ENCODE measurements at places on chromosomes 4 and X.

GRCh38 chr4:16516796-16517439 is 290.6 kb upstream of the TAPT1 start:
- H3K4me1 ChIP-seq: no peaks in the 10 kb centered on the region
- H3K27ac ChIP-seq: no peak overlapping the region
- DNase-seq: no peak

- H3K27me3 ChIP-seq: peaks cover 81% of the 10 kb centered on the region
- H3K27ac ChIP-seq: no peak overlapping the region
- DNase-seq: no peak
- no peaks in the 10 kb centered on the region for H3K4me1 ChIP-seq
- no peak overlapping the region for H3K4me3 ChIP-seq
- H3K36me3 ChIP-seq: peaks cover 7% of the 10 kb centered on the region
Measured at GRCh38 chr4:15938182-15938581, 358 bp downstream of the FGFBP1 start.

DNA sequence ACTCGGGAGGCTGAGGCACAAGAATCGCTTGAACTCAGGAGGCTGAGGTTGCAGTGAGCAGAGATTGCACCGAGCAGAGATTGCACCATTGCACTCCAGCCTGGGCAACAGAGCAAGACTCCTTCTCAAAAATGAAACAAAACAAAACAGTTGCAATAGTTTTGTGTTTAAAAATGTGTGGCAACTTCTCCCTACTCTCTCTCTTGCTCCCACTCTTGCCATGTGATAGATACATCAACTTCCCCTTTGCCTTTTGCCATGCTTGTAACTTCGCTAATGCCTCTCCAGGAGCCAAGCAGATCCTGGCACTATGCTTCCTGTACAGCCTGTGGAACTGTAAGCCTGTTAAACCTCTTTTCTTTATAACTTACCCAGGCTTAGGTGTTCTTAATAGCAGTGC is 52.5 kb upstream of the INTU start:
- no peaks in the 10 kb centered on the region for H3K4me1 ChIP-seq
- peaks cover 23% of the 10 kb centered on the region for H3K27me3 ChIP-seq
- H3K4me3 ChIP-seq: no peak overlapping the region
- H3K36me3 ChIP-seq: no peaks in the 10 kb centered on the region
- no peak for DNase-seq
- H3K27ac ChIP-seq: no peak overlapping the region

DNA sequence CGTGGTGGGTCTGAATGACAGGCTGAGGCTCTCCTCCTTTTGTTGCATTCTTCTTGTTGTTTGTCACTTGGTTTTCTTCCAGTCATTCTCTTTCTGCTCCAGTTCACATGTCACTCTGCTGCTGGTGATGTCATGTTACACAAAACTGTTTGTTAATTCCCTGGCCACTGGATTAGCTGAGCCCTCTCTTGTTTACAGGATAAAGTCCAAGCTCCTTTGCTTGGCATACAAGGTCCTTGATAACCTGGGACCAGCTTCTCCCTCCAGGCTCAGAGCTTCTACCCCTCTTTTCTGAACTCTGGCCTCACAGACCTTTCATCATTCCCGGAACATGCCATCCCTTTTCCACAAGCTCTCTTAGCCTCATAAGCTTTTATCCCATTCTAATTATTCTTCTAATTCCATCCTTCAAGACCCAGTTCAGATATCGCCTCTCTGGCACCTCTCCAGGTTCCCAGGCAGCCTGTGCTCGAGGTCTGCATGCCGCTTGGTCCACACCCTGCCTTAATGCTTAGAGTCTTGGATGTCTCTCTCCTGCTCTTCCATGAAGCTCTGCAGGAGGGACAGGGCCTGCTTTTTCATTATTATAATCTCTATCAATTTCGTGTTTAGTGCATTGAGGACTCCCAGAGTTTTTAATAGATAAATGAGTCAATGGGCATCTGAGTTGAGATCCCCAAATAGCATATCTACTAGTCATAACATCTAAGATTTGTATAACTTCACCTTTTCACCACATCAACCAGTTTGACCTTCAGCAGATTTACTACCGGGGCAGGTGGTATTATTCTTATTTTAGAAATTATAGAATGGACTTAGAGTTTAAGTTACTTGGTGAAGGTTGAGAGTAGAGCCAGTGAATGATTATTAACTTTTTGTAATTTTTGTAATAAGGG is 98.7 kb downstream of the TMEM131L start:
- peak overlapping the region; percentile 46 for H3K4me3 ChIP-seq
- H3K36me3 ChIP-seq: peaks cover 12% of the 10 kb centered on the region
- H3K4me1 ChIP-seq: peaks cover 23% of the 10 kb centered on the region
- H3K27me3 ChIP-seq: no peaks in the 10 kb centered on the region
- DNase-seq: no peak
- H3K27ac ChIP-seq: peak overlapping the region; percentile 77

- H3K4me3 ChIP-seq: peak overlapping the region; percentile 94
- peak overlapping the region; percentile 97 for H3K27ac ChIP-seq
- peaks cover 4% of the 10 kb centered on the region for H3K36me3 ChIP-seq
- no peak for DNase-seq
- H3K4me1 ChIP-seq: peaks cover 41% of the 10 kb centered on the region
- H3K27me3 ChIP-seq: no peaks in the 10 kb centered on the region
Measured at GRCh38 chrX:47217121-47217851, 1.2 kb upstream of the CDK16 start.

DNA sequence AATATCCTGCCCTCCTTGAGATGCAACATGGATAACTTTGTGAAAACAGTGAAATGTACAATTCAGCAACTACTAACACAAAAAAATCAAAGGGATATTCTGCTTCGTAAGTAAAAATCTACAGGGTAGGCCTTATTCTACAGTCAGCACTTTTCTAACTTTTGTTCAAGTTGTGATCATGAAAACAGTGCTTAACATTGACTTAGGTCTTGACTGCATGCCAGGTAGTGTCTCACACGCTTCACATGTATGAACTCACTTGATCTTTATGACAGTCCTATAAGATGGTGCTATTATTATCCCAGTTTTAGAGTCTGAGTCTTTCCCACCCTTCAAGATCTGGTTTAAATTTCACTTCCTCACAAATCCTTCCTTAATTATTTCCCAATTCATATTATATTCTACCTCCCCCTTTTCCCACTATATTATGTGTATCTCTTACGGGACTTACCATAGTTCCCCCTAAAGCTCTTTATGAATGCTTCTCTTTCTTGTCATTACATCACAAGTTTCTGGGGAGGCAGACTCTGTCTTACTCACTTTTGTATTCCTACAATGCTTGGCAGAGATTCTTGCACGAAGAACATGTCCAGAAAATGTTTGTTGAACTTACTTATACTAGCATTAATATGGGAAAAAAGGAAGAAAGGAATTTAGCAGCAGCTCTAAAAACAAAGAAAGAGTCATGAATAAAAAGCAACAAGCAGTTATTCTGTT is 179.8 kb downstream of the SCFD2 start:
- no peak for DNase-seq
- no peak overlapping the region for H3K4me3 ChIP-seq
- H3K4me1 ChIP-seq: peaks cover 2% of the 10 kb centered on the region
- H3K36me3 ChIP-seq: peaks cover 6% of the 10 kb centered on the region
- no peaks in the 10 kb centered on the region for H3K27me3 ChIP-seq
- no peak overlapping the region for H3K27ac ChIP-seq

DNA sequence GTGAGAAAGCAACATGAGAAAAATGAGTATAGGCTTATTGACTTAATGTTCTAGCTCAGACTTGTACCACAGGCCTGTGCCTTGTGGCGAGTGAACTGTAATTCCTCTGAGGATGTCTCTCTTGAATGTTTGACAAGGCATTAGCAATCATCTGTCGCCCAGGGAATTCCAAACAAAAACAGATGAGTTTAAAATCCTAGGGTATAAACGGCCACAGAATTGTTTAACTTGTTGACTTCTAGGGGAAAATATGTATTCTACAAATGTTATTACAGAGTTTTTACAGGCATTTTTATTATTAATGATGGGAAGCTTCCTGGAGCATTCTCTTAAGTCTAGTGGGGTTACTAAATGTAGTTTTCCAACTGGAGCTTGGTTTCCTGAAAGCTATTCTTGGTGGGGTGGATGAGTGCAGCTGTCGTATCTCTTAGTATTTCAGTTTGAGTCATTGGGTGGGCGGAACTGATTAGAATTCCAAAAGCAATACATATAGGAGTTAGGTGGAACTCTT is 40.6 kb downstream of the ARHGAP10 start:
- no peak overlapping the region for H3K4me3 ChIP-seq
- DNase-seq: no peak
- H3K36me3 ChIP-seq: no peaks in the 10 kb centered on the region
- peaks cover 14% of the 10 kb centered on the region for H3K4me1 ChIP-seq

DNA sequence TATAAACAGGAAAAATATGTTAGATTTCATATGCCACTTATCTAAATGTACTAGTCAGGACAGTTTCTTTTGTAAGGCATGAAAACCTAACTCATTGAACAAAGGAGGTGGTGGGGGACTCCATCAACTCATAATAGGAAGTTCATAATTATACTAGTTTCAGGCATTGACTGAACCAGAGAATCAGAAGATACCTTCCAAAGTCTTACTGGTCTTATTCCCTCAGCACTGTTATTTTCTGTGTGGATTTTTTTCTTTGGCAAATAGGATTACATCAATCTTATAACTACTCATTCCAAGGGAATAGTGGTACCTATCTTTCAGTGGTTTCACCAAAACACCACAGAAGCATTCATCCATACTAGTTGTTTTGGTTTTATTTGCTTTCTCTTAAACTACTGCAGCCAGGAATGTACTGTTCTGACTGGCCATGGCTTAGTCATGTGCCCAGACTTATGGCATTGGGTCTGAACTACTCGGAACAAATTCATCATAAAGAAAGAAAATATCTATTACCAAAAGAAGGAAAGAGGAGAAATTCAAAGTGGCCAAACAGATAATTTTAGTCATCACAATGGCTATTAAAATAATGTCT is 273.9 kb downstream of the ARAP2 start:
- H3K4me3 ChIP-seq: no peak overlapping the region
- DNase-seq: no peak
- no peaks in the 10 kb centered on the region for H3K4me1 ChIP-seq
- no peak overlapping the region for H3K27ac ChIP-seq

DNA sequence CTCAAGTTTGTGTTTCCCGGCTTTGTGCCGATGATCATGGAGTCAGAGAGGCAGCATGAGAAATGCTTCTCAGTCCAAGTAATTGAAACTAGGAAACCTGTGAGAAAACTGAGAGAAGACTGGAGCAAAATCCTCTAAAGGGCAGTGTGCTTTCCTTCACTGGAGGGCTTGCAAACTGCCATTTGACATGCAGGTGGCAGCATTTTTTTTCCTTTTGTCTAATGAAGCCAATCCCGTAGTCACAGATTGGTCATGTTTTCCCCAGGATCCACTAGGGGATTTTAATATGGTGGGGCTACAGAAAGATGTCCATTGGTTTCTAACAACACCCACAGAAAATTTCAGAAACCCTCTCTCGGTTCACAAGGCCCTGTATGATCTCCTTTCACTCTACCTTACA is 117.4 kb upstream of the NUDT10 start:
- peaks cover 2% of the 10 kb centered on the region for H3K36me3 ChIP-seq
- H3K27ac ChIP-seq: no peak overlapping the region
- no peak for DNase-seq
- no peak overlapping the region for H3K4me3 ChIP-seq
- H3K4me1 ChIP-seq: peaks cover 4% of the 10 kb centered on the region
- no peaks in the 10 kb centered on the region for H3K27me3 ChIP-seq

DNA sequence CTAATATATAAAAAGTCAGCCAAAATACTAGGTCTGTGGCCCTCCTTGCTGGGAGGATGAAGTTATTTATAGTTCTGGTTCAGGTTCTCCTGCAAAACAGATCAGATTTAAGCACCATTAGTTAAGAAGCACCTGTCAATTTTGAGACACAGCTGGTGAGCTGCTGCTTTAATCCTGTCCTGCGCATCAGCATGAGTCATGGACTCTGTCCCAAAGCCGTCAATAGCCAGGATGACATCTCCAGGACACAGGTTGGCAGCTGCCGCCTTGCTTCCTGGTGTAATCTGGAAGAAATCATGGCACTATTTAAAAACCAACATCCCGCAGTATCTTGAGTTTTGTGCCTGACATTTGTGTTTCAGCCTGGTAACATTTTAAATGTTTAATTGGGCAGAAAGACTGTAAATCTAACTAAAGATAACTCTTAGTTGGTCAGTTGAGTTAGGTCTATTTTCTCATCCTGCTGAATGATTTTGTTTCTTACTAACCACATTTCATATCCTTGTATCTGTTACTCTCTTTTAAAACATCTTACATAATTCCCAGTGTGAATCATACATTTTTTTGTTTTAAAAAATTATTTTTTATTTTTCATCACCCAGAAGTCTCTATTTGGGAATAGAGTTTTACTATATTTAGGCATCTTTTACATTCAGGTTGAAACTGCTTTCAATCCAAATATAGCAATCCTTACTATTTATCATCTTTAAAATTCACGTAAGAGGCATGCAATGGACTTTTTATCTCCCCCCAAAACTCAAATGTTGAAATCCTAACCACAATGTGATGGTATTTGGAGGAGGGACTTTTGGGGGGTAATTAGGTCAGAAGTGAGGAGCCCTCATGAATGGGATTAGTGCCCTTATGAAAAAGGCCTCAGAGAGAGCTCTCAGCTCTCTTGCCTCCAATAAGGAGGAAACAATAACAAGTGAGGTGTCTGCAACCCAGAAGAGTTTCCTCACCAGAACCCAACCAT is 10.1 kb downstream of the PDLIM3 start:
- H3K27ac ChIP-seq: no peak overlapping the region
- no peaks in the 10 kb centered on the region for H3K36me3 ChIP-seq
- no peak for DNase-seq
- no peaks in the 10 kb centered on the region for H3K4me1 ChIP-seq
